IPS DF 6.9 (cell line): ENCODE measurements at places on chromosomes 2 and 18.

GRCh38 chr2:41727711-41728110, 320.1 kb upstream of the PKDCC start:
- no peak for DNase-seq

DNA sequence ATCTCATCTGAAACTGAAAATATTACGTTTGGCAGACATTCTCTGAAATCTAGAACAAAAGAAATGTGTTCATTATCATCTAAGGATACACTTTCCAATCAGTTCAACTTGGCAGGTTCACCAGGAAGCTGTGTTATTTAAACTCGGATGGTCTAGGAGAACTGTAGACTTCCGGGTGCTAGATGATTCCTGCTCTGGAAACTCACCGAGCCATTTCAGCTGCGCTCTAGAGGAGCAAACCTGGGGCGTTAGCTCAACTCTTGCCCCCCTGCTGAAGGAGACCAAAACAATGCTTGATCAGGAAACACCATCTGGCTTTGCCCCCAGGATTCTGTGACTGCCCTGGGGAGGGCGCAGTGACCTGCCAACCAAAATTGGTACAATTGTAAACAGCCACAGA, 22.9 kb downstream of the MLPH start:
- DNase-seq: no peak

- DNase-seq: no peak
These were observed at the start of gene ARHGEF4 for GRCh38 chr2:130836501-130837174. Gene ARHGEF4, plus strand, starts transcription at chr2:130836914. Its CDS starts 40 bp downstream, at chr2:130836954.

DNA sequence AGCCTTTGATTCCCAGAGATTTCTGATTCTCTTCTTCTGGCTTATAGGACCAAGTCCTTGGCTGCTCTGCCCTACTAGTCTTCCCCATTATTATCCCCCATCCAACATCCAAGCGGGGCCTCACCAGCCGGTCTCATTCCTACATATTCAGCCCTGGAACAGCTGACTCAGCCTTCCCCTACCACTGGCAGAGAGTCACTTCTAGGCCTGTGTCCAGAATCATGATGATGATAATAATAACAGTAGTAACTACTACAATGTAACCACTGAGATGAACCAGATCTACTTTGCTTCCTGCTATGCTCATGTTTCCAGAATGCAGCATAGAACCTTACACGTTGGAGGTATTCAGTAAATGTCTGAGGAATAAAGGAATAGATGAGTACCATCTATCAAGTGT, 295.2 kb downstream of the SRBD1 start:
- no peak for DNase-seq

- no peak for DNase-seq
These were observed 166.5 kb downstream of the THADA start for GRCh38 chr2:43429369-43429768.

GRCh38 chr18:24402209-24402785, 4.7 kb upstream of the OSBPL1A start:
- no peak for DNase-seq

DNA sequence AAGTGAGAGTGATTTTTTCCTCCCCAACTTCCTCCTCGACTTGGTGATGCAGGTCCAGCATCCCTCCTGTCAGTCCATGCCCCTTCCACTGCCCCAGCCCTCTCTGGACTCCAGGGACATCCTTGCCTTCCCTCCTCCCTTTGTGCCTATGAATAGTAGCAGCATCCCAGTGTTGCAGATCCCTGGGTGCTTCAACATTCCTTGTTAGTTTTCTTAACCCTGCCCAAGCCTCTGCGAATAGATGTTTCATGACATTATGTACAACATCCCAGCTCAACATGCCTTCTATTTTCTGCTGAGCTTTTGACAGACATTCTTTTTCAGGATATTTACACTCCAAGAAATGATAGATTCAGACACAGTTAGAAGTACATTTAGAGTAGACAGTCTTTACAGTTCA, 35.3 kb upstream of the CCDC150 start:
- DNase-seq: no peak

- DNase-seq: no peak
These were observed 647.0 kb upstream of the NXPH2 start for GRCh38 chr2:139427164-139427563.

- DNase-seq: peak; percentile 50
These were observed 93.9 kb downstream of the EVA1A start for GRCh38 chr2:75466708-75467311.
